ENCODE measurements at places on chromosomes 12 and 14.
A peak's percentile ranks its signal among the peaks of the same experiment; 100 is the strongest.

GRCh38 chr14:65062096-65063075 lies 39.9 kb downstream of the MAX start:
- no peak for DNase-seq

GRCh38 chr14:22819151-22819988 lies 4.1 kb upstream of the SLC7A7 start:
- peak; percentile 27 for DNase-seq

DNA sequence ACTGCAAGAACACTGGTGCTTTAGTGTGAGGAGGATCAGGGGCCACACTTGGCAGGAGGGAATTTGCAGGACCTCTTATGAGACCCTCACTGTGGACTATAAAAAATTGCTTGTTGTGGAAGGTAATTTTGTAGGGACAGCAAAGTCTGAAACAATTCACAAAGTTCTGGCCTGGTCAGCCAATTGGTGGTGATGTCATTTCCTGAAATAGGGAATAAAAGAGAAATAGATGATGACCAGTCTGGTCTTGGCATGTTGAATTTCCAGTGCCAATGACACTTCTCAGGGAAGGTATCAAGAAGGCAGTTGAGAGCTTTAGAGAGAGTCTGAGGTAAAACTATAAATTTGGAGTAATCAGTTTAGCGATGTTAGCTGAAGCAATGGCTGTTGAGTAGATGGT lies 129.3 kb upstream of the LMNTD1 start:
- DNase-seq: no peak

DNA sequence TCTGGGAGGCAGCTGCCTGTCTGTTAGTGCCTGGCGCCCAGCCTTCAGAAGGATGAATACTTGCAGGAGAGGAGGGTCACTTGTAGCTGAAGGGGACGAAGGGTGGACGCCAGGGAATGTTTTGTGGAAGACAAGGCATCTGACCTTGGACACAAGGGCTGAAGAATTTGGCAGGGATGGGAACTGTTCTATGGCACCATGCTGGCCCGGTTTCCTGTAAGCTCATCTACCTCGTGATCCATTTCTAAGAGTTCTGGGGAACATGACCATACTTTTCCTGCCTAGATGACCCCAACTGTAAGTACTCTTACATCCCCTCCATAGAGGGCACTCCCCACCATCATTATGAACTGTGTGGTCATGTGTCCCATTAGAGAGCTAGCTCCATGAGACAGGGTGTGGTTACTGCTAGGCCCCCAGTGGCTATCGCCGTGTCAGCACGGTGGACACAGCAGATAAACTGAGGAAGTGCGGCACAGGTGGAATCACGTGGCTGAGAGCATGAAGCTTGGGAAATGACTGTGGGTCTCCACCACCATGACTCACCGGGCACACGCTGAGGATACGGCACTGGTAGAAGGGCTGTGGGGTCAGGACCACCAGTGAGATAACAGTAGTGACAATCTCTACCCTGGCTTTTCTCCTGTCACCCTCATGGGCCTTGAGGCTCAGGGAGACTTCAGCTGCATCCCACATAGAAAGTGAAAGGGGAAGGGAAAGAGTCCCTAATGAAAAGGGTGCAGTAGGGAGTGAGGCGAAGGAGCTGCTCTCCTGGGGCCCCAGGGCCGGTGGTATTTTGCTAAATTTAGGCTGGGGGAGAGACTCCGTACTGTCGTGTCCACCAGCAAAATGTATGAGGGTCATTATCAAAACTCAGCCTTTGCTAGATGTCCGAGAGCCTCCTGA lies 252.6 kb downstream of the FOXN3 start:
- DNase-seq: no peak
